ENCODE measurements at places on chromosomes 7 and 10.

GRCh38 chr7:45098983-45099839 is 10.4 kb upstream of the NACAD start:
- no peak for DNase-seq

- no peak for DNase-seq
These were observed 771 bp upstream of the PILRB start for GRCh38 chr7:100357131-100357561.

DNA sequence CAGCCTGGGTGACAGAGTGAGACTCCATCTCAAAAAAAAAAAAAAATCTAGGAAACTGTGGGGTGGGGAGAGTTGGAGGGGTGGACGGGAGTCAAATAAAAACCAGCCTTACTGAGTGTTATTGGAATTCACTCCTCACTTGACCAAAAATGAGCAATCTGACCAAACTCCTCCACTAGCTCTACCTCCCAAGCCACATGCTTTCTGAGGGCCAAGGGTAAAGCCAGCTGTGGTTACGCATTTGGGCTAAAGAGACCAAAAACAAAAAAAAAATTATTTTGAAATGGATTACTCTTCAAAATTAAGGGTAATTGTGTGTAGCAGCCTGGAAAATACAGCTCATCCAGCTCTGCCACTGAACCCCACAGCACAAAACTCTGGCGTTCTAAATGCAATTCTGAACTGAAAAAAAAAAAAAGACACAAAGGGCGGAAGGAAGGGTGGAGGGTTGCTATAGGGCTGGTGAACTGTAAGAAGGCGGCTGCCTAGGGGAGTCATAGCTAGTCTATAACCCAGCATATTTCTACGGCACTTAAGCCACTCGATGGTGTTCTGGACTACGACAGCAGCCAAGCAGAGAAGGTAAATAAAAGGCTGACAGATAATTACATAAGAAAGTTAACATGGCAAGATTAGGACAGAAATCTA is 7.8 kb downstream of the ELMO1 start:
- no peak for DNase-seq

DNA sequence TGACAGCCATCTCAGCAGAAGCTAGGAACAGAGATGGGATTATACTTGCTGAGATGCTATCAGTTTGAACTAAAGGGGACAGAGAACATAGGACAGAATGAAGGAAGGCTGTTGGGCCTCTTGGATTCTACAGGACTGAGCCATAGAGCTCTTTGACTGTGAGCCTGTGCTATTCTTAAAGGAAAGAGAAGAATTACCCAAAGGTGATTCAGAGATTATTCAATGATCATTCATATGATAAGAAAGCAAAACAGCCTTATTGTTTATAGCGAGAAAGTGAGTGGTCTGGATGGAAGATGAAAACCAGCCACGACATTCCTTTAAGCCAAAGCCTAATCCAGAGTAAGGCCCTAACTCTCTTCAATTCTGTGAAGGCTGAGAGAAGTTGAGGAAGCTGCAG is 69.7 kb upstream of the NEUROD6 start:
- DNase-seq: no peak

DNA sequence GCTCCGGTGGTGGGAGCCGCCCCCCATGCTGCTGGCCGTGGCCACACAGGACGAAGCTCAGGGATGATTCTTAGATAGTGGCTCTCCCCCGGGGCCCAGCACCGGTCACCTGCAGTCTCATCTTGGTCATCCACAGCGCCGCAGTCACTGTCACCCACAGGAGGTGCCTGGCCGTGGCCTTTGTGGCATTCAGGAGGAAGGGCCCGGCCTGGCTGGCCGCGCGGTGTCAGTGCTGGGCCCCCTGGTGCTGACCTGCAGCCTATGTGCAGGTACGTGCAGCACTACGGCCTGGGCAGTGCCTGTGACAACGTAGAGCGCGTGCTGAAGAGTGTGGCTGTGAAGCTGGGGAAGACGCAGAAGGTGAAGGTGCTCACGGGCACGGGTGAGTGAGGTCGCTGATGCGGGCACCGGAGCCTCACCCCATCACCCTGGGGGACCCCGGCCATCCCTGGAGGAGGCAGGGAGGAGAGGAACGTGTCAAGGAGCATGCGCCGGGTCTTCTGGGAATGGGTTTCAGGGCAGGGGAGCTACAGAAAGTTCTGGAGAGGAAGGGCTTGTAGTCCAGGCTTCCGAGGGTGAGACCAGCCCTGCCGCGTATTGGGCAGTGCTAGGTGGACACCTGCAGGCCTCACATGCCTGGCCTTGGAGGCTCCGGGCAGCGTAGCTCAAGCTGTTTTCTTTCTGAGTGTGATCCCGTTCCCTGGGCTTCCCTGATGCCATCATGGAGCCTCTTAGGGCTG is 5.0 kb downstream of the SPRN start:
- DNase-seq: no peak

GRCh38 chr10:87578842-87579401 is 74.2 kb downstream of the MINPP1 start:
- DNase-seq: no peak

DNA sequence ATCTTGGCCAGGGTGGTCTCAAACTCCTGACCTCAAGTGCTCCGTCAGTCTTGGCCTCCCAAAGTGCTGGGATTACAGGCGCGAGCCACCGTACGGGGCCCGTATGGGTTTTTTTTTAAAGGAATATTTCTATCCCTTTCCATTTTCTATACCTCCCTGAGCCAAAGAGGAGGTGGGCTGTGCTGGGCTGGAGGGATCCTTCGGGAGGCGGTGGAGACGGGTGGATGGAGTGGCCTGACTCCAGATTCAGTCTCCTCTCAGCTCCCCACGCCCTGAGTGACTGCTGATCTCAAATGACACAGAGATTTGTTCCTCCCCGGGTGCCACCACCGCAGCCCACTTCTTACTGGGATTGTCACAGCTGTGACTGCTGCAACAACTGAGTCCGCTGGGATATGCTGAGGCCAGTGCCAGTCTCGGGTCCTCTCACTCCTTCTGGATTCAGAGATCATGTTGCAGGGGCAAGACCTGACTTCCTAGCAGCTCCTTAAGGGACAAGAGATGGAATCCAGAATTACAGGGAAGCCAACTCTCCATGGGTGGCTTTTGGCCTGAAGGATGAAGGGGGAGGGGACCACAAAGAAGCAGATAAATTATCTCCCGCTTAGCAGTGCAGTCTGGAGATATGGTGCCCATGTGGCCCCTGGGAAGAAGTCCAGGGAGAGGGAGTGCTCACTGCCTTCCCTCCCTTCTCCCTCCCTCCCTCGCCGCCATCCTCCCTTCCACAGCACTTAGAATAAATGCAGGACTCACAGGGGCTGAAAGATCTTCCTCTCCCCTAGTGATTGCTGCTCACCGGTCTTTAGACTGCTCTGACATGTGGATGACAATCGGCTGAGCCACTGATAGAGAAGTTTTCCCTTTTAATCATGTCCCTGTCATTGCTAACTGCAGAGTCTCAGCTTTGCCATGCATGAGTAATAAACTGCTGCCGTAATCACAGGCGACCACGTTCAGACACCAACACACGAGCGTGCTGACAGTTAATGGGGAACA is 14.3 kb downstream of the GALNT17 start:
- DNase-seq: no peak

DNA sequence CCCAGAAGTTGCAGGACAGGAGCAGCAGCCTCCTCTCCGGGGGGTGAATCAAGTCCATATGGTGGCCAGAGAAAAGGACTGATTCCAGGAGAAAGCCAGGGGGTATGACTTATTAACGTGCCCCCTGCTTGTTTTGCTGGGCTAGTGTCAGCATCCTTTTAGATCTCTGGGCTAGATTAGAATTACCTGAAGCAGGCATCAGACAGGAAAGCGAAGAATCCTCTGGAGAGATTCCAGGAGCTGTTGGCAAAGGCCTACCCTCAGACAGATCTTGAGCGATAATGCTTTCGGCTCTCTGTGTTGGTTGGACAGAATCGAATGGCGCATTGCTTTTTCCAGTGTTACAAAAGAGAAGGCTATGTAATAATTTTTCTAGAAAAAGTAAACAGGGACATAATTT is 164.0 kb upstream of the GLI3 start:
- DNase-seq: no peak

- DNase-seq: no peak
These were observed 5.7 kb downstream of the PPIF start for GRCh38 chr10:79353000-79353406.

DNA sequence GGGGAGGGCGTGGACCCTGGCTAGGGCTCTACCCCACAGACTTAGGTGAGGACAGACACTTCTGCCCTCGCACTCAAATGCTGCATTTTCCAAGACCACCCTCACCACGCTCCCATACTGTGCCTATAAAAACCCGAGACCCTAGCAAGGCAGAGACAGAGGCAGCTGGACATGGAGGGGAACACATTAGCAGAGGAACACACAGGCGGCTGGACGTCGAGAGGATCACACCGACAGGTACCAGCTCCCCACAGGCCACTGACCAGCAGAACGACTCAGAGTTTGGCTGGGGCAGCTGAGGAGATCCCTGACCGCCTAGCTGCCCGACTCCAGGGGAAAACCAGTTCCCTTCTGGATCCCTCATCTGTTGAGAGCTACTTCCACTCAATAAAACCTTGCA is 338.2 kb upstream of the SMIM30 start:
- DNase-seq: no peak

DNA sequence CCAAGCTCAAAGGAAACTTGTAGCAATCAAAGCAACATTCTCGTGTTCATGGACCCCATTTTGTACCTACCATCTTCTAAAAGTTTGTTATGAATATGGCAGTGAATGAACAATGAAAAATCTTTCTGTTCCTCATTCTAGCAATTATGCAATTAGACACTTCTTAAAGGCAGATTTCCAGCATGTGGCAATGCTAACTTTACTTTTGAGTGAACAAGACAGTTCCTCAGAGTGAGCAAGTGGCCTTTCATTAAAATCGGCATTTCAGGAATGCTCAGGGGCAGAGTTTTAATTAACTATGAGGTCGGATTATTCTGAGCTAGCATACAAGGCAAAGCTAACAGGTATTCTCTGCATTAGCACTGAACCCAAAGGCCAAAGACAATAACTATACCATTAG is 48.4 kb upstream of the NFE2L3 start:
- no peak for DNase-seq

- DNase-seq: no peak
These were observed 1.3 kb upstream of the HMX3 start for GRCh38 chr10:123134343-123134914.

DNA sequence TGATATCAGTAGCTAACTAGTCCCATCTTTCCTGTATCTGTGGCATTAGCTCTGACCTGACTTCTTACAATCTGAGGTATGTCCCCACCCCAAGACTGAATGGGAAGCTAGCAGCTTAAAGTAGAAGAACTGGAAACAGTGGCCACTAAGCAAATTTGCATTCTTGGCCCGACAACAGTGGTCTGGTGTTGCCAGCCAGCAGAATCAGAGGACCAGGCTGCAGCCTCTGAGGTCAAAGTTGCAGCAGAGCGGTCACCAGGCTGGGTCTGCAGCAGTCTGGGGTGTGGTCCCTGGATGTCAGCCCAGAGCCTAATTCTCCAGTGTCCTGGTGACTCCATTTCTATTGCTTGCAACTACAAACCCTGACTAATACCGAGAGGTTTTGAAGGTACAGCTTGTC is 26.3 kb downstream of the FAM107B start:
- no peak for DNase-seq

- peak; percentile 86 for DNase-seq
These were observed 116.2 kb downstream of the SH3PXD2A start for GRCh38 chr10:103739039-103739764.

GRCh38 chr10:58189269-58189668 is 78.4 kb downstream of the IPMK start:
- DNase-seq: no peak

GRCh38 chr10:71223347-71224058 is 11.1 kb downstream of the UNC5B start:
- no peak for DNase-seq

DNA sequence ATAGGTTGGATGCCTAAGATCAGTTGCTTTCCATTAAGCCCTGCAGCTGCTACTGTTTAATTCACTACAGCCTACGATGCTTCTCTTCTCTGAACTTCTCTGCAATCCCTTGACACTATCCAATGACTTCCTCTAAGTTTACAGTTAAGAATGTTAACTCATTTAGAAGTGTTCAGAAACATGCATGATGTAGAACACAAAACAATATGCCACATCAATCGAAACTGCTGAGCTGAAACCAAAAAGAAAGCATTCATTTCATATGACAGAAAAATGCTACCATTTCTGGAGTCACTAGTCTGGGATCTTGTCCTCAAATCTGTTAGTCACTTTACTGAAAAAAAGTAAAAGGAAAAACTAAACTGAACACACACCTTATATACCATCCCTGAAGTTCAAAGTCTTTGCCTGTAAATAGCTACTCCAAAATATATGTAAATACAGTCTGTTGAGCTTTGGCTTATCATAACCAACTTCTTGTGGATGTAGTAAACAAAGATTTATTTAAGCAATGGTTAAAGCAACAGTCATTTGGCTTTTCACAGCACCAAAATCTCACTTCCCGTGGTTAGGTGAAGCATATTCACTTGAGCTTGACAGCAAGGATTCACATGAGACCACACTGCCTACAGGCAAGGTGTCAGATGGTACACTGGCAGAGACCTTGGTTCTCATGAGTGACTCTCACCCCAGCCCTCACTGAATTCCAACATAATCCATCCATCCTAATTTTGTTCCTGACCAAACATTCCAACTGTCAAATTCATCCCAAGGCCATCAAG is 187.0 kb downstream of the PPP1R17 start:
- DNase-seq: no peak

DNA sequence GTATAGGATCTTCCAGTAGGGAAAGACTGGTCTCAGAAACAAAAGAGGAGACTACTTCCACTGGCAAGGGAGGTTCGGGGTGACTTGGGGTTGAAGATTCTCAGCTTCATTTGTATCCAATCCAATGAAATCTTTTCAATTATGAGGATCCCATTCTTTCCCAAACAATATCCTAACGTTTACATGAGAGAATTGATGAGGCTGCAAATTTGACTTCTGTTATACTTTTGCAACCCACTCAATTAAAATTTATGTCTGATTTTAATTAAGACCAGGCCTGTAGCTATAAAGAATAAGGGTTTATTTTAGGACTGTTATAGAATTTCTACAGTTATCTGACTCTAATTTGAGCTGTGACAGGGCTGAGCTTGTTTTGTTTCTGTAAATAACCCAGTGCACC is 251.5 kb downstream of the ANKRD7 start:
- DNase-seq: no peak

DNA sequence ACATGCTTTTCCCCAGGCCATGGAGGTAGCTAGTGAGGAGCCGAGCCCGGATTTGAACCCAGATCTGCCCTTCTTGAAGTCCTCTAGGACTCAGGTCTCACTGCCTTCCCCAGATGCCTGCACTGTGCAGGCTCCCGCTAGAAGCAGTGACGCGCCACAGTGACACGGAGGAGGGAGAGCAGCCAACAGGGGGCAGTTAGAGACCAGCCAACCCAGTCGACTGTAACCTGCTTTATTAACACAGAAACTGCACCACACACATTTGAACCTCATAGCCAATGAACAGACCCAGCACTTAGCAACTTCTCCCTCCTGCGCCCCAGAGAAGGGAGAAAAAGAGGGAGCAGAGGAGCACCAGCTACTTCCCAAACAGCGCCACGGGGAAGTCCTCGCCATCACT is 27.4 kb downstream of the PILRA start:
- no peak for DNase-seq

GRCh38 chr10:114289096-114289436 is 50.0 kb downstream of the VWA2 start:
- no peak for DNase-seq

- DNase-seq: no peak
These were observed 66.1 kb downstream of the STEAP1B start for GRCh38 chr7:22433710-22434460.

GRCh38 chr10:80518807-80519360 is 18.8 kb upstream of the SH2D4B start:
- no peak for DNase-seq
